ENCODE measurements at places on chromosomes 6 and 20.
A peak's percentile ranks its signal among the peaks of the same experiment; 100 is the strongest.

GRCh38 chr6:128275681-128276080 lies 244.7 kb downstream of the PTPRK start:
- no peak for DNase-seq

DNA sequence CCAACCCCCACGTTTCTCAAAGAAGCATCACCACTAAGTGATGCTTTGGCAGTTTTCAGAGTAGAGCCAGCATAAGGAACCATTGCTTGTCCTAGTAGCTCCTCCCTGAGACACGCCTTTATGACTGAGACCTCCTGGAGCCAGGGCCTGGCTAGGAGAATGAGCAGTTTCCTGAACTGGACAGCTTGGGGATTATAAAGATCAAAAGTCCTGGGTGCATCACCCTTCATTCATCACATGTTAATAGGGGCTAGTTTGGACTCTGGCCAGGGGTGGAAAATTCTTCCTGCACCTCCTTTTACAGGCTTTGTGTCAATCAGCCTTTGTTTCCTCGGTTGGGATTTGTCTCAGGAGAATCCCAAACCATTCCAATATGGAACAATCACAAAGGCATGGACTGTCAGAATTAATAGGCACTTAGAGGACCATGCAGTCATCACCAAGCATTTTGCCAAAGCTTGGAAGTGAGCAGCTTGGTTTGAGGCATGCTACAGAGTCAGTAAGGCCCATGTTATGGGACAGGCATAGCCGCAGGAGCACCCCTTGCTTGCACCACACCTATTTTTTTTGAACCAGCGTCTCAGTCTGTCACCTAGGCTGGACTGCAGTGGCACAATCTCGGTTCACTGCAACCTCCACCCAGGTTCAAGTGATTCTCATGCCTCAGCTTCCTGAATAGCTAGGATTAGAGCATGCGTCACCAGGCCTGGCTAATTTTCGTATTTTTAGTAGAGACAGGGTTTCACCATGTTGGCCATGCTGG lies 64.9 kb upstream of the TGM3 start:
- no peak for DNase-seq

GRCh38 chr20:19786311-19786710 lies 28.3 kb downstream of the RIN2 start:
- peak; percentile 82 for DNase-seq

DNA sequence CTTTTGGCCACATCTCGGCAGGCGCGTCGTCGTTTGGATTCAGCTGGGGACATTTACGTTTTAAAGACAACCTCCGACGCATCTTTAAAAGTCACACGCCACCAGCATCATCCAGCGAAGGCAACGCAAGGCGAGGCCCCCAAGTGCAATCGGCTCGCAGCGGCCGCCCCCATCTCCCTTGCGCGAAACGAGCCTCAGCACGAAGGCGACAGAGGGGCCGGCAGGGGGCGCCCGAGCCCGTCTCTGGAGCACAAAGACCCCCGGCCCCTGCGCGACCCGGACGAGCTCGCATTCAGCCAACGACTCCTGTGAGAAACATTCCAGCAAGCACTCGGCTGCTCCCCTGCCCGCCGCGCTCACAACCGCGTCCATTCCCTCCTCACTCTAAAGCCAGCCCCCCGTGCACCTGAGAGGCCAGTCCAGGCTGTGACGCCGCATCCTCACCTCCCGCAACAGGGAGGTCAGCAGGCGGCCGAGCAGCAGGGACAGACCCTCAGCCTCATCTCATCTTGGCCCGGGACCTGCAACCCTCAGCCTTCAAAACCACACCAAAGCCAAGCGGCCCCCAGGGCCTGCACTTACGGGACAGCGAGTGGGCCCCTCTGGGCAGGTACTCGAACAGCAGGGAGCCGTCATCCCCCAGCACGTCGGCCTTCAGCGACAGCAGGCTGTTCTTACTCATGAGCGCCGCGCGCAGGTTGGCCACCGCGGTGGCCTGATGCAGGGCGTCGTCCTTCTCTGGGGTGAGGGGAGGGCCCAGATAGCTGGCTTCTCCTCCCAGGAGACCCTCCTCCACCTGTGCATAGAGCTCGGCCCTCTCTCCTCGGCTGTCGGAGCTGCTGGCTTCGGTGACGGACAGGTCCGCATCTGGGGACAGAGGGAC lies 35.8 kb downstream of the SLC2A4RG start:
- no peak for DNase-seq

- no peak for DNase-seq
Measured at GRCh38 chr6:29989211-29989610, 46.9 kb downstream of the HLA-A start.

- DNase-seq, result peak; percentile 55
Measured at GRCh38 chr20:46752728-46753127, 43.3 kb downstream of the SLC2A10 start.

- peak; percentile 51 for DNase-seq
Measured at GRCh38 chr6:17156112-17156921, 54.5 kb downstream of the STMND1 start.

GRCh38 chr6:119742188-119742803 lies 392.7 kb upstream of the MAN1A1 start:
- DNase-seq, result peak; percentile 63

GRCh38 chr20:46715292-46715756 lies 5.9 kb downstream of the SLC2A10 start:
- DNase-seq, result no peak

- no peak for DNase-seq
Measured at GRCh38 chr6:10395704-10396546, 18.9 kb downstream of the TFAP2A start.

DNA sequence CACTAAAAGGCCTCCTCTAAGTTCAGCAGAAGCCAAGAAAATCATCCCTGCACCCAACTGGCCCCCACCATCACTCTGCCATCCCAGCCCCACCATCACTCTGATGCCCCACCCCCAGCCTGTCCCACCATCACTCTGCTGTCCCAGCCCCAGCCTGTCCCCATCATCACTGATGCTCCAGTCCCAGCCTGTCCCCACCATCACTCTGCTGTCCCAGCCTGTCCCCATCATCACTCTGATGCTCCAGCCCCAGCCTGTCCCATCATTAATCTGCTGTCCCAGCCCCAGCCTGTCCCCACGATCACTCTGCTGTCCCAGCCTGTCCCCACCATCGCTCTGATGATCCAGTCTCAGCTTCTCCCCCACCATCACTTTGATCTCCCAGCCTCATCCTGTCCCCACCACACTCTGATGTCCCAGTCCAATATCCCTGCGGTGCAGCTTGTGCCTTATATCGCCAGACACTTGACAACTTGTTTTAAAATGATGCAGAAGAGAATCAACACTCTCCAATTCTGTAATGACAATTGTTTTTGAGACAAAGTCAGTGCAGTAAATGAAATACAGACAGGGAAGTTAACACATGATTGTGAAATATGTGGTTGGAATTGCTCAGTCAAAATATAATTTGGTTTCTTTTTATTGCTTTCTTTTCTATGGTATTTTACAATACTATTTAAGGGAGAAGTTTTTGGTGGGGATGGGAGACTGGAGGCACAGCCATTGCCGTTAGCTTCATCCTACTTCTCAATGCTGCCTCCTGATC lies 100.8 kb downstream of the TNFAIP3 start:
- no peak for DNase-seq

DNA sequence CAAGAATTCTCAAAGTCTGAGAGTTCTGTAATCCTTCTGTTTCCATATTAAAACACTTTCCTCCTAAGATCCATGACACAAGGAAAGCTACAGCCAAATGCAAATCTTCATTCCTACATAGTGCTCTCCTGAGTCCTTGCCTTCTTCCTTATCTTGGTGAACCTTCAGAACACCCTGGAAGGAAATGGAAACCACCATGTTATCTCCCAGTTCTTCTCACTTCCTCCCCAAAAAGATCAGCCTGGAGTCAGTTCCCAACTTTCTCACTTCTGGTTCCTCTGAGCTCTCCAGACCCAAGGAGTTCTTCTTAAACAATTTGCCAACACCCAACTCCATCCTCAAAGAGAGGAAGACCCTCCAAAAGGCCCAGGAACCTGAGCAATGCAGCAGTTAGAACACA lies 193.3 kb upstream of the CCN2 start:
- no peak for DNase-seq

DNA sequence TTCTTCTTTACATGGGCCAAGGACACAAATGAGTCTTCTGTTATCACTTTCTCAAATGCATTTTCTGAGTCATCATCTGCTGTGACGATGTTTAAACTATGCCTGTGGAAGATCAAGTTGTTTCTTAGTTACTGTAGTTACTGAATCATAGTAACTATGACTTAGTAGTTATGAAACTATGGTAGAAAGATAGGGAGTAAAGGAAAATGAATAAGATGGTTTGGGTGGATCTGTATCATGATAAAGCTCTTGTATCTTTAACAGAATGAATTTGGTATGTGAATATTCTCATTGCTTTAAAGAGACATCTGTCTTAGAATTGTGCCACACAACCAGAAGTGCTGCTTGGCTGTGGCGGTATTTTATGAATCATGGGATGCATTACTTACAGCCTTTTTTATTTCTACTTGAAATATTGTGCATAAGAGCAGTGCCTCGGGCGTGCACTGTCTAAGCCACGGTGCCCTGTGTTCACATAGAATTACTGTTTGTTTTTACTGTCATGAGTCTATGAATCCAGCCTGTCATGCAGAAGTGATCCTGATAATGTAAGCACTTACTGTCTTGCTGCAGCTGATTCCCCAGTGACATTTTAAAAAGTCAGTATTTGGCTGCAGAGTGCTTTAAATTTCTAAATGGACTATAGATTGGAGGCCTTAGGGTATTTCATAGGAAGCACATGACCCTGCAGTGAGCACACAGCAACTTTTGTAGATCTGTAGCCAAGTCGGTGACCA lies 215.2 kb downstream of the TMEM242 start:
- DNase-seq, result no peak

DNA sequence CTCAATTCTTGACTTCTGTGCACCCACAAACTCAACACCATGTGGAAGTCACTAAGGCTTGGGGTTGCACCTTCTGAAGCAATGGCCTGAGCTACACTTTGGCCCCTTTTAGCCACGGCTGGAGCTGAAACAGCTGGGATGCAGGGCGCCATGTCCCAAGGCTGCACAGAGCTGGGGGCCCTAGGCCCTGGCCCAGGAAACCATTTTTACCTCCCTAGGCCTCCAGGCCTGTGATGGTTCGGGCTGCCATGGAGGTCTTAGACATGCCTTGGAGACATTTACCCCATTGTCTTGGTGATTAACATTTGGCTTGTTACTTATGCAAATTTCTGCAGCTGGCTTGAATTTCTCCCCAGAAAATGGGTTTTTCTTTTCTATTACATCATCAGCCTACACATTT lies 86.9 kb downstream of the MTFR2 start:
- no peak for DNase-seq

DNA sequence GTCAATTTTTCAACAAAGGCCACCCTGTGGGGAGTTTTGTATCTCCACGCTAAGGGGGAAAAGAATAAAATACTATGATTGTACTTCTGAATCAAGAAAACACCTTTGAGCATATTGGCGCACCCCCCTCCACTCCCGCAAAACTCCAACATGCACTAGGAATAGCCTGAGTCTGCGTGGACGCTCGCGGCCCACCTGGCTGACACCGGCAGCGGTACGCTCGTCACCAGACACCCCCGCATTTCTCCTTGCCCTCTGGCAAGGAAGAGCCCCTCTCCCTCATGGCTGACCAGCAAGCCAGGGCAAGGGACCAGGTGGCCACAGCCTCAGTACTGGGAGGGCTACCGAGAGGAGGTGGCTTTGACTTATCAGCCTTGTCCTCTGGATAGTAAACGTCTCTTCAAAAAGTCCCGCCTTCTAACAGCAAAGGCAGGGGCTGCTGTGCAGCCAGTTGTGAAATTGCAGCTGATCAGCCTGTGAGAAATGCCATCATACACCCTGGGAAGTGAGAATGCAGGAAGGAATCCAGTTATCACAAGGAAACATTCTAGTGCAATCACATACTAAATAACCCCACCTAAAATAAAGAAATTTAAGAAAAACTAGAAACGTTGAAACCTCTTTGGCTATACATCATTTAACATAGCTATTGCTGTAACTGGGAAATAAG lies 84.2 kb downstream of the HUS1B start:
- DNase-seq, result no peak

GRCh38 chr6:87905101-87905641 lies 142.5 kb upstream of the SPACA1 start:
- DNase-seq, result no peak

DNA sequence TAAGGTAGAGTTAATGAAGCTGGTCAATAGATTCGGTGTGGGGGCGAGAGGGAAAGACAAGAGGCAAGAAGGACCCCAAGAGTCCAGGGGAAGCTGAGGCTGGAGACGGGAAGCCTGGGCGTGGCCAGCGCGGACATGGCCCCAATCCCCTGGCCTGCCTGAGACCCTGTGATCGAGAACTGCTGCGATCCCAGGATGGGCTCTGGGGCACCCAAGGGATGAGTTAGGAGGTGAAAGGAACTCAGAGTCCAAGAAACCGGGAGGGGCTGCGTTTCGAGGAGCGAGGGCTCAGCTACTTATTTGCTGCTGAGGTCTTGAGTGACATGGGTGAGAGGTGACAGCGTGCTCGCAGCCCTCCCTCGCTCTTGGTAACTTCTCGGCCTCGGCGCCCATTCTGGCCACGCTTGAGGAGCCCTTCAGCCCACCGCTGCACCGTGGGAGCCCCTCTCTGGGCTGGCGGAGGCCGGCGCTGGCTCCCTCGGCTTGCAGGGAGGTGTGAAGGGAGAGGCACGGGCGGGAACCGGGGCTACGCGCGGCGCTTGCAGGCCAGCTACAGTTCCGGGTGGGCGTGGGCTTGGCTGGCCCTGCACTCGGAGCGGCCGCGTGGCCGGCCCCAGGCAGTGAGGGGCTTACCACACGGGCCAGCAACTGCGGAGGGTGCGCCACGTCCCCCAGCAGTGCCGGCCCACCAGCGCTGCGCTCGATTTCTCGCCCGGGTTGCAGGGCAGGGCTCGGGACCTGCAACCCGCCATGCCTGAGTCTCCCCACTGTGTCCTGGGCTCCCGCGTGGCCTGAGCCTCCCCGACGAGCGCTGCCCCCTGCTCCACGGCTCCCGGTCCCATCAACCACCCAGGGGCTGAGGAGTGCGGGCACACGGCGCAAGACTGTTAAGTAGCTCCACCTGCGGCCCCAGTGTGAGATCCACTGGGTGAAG lies 58.2 kb downstream of the IRF4 start:
- DNase-seq, result no peak

DNA sequence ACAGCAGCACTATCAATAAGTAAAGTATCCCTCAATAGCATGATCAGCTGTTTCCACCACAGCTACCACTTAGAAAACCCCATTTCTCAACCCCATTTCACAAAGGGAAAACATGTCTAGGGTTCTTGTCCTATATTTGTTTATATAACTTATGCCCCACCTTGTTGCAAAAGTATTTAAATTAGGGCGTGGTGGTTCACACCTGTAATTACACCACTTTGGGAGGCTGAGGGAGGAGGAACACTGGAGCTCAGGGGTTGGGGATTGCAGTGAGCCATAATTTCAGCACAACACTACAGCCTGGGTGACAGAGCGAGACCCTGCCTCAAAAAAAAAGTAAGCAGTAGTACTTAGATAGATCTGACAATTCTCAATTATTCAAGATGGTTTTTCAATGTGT lies 3.7 kb downstream of the MRPL14 start:
- DNase-seq, result no peak

GRCh38 chr20:25484224-25484846 lies 76.9 kb downstream of the GINS1 start:
- DNase-seq, result no peak

- DNase-seq, result no peak
Measured at GRCh38 chr6:52089758-52090348, 2.4 kb upstream of the PKHD1 start.

Data from NCI-H2029 treated with DMSO at 0.1 percent for 48 hours (cell line).